Psoas muscle (tissue), 8 donors: ENCODE measurements at places on chromosomes 5 and 9. TPM values are rescaled to one million over a fixed set of nuclear protein-coding genes. Genes with fewer than 3 reads are reported as not detected.

The PKN3 gene
- total RNA-seq, result 5.0 TPM

The OMD gene
- 0.97 TPM for total RNA-seq

The HACD4 gene
- 0.32 TPM for total RNA-seq

The PRDM9 gene
- not detected for total RNA-seq

GRCh38 chr9:21995666-21996398 lies 1.2 kb downstream of the CDKN2B-AS1 start:
- peak; percentile 54 for DNase-seq
- peaks cover 5% of the 10 kb centered on the region for H3K4me1 ChIP-seq
- peak overlapping the region; percentile 98 for H3K4me3 ChIP-seq
- no peaks in the 10 kb centered on the region for H3K36me3 ChIP-seq
- no peak overlapping the region for H3K27ac ChIP-seq

DNA sequence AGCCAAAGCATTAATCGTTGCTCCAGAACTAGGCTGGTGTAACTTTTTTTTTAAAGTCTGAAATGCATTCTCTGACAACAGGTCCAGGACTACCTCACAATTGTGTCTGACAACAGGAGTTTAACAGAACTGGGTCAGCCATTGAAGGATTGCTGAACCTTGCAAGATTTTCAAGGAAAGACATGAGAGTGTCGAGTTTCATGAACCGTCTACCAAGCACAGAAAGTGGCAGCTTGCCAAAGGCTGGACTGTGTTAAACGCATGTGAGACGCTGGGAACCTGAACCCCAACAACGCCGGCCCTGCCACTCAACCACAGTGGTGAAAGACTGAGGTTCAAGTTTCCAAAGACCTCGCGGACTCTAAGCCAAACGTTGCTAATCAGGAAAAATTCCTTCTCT lies 79.1 kb downstream of the LHFPL2 start:
- peaks cover 44% of the 10 kb centered on the region for H3K4me1 ChIP-seq
- H3K27me3 ChIP-seq, result no peaks in the 10 kb centered on the region
- peak; percentile 80 for DNase-seq

GRCh38 chr5:40223884-40224402 lies 455.8 kb upstream of the PTGER4 start:
- no peak overlapping the region for H3K27ac ChIP-seq
- no peak overlapping the region for H3K4me3 ChIP-seq
- H3K36me3 ChIP-seq, result no peaks in the 10 kb centered on the region
- DNase-seq, result no peak
- H3K4me1 ChIP-seq, result no peaks in the 10 kb centered on the region

DNA sequence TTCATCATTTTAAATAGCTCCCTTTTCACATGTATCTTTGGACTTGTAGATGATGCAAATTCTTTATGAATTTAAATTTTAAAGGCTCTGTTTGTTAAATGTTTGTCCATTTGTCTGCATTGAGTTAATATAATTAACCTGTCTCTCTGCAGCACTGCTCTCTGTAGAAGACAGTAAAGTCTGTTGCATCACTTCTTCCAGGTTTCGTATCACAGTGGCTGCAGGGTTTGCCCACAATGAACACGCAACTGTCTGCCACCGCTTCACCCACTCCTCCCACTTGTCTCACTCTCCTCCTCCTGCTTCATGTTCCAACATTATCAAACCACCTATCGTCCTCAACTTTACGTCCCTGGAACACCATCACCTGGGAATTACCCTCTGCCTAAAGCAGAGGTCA lies 231.3 kb upstream of the SLC30A5 start:
- no peaks in the 10 kb centered on the region for H3K27me3 ChIP-seq
- DNase-seq, result no peak
- no peaks in the 10 kb centered on the region for H3K4me1 ChIP-seq
- no peaks in the 10 kb centered on the region for H3K36me3 ChIP-seq
